ENCODE measurements at places on chromosomes 6 and 20.
A peak's percentile ranks its signal among the peaks of the same experiment; 100 is the strongest.

DNA sequence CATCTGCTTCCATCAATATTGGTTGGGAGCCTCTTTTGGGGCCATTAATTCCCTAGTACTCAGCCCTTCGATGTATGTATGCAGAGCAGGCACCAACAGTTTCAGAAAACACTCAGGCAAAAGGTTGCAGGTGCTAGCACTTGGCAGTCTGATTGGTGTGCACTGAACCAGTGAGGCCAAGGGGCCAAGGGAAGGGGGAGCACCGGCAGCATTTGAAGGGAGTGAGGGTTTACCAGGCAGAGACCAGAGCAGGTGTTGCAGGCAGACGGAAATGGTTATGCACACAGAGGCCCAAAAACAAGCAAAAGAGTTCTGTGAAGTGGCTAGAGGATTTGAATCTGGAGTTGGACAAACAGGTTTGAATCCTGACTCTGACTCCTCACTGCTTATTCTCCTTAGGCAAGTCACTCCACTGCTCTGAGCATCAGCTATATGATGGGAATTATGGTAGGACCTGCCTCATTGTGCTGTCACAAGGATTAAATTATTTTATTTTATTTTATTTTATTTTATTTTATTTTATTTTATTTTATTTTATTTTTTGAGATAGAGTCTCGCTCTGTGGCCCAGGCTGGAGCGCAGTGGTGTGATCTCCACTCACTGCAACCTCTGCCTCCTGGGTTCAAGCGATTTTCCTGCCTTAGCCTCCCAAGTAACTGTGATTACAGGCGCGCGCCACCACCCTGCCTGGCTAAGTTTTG, 58.1 kb upstream of the SHLD1 start:
- no peak for DNase-seq

DNA sequence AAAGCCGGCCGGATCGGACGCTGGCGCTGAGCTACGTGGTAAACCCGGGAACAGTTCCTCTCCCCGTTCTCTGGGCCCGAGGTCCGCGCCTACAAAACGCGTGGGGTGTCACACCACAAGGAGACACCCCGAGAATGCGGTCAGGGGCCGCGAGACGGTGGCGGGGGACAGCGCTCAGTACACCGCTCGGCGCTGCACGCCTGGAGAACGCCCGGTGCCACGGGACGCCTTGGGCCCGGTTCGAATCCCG, 670 bp downstream of the NCOA5 start:
- no peak for DNase-seq

GRCh38 chr20:41205313-41205712, 68.0 kb downstream of the PLCG1 start:
- no peak for DNase-seq

DNA sequence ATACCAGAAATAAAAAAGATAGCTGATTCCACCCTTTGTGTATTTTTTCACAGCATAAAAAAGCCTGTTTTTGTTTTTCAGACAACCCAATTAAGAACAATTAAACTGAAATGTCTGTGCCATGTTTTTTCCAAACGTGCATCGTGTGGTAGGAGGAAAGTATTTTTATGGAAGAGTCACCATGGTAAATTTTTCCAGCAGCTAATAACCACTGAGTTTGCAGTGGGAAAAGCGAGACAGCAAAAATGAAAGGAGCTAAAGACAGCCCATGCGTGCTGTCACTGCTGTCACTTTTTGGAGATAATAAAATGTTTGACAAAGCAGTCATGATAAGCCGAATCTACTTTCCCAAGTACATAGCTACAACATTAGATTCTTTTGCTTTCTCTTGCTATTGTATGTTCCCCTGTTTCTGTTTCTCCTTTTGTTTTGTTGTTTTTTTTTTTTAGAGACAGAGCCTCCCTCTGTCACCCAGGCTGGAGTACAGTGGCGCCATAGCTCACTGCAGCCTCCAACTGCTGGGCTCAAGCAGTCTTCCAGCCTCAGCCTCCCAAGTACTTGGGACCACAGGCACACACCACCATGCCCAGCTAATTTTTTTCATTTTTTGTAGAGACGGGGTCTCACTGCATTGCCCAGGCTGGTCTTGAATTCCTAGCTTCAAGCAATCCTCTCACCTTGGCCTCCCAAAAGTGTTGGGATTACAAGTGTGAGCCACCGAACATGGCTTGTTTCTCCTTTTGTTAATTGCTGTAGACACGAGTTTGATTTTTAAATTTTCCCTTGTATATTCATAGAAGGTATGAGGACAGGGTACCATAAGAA, 261.3 kb downstream of the TMEM242 start:
- no peak for DNase-seq

DNA sequence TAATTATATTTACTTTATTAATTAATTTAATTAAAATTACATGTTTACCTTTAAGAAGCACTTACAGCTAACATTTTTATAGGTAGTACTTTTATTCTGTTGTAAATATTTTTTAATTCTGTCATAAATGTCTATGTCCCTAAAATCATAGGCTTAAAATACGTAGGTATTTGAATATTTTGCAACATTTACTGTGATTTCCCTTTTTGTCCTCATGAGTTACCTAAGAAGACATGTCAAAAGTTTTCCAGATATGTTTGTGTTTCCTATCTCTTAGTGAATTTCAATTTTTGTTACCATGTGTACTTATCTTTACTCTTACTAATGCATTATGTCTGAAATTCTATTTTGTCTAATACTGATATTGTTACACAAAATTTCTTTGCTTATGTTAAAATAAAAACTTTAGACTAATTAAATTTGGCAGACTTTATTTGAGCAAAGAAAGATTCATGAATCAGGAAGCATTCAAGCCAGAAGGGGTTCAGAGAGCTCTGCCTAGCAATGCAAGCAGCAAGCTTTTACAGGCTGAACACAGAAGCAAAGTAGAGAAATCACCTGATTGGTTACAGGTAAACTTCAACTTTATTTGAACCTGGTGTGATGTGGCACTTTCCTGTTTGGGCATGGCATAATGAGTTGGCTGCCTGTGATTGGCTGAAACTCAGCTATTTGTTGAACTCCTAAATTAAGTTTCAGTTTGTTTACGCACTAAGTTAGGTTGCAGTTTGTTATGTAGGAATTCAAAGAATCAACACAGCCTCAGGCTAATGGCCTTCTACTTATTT, 123.2 kb upstream of the TMEM170B start:
- DNase-seq = peak; percentile 99

DNA sequence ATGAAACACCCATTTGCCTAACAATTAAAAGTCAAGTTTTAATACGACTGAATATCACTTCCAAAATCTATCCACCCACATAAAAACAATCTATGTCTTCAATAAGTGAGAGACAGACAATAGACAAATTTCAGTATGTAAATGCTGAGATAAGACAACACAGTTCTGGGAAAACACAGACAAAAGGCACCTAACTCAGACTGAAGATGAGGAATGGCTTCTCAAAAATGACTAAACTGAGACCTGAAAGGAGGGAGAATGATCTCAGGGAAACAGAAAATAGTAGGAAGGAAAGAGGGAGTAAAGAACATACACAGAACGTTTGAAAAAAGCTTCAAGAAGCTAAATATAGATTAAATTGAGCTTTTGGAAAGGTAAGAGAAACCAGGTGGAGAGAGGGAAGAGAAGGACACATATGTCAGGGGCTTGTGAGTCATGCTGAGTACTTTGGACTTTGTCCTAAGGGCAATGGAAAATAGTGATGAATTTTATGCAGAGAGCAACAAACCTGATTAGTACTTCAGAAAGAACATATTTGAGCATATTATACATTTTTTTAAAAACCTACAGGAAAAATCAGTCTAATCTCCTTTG, 16.1 kb downstream of the LMBRD1 start:
- peak; percentile 67 for DNase-seq

Measured in renal cortical epithelial cell (primary cell).